ENCODE measurements at places on chromosomes 5 and 9.

GRCh38 chr5:30596495-30597064, 596.9 kb upstream of the CDH6 start:
- DNase-seq: no peak

DNA sequence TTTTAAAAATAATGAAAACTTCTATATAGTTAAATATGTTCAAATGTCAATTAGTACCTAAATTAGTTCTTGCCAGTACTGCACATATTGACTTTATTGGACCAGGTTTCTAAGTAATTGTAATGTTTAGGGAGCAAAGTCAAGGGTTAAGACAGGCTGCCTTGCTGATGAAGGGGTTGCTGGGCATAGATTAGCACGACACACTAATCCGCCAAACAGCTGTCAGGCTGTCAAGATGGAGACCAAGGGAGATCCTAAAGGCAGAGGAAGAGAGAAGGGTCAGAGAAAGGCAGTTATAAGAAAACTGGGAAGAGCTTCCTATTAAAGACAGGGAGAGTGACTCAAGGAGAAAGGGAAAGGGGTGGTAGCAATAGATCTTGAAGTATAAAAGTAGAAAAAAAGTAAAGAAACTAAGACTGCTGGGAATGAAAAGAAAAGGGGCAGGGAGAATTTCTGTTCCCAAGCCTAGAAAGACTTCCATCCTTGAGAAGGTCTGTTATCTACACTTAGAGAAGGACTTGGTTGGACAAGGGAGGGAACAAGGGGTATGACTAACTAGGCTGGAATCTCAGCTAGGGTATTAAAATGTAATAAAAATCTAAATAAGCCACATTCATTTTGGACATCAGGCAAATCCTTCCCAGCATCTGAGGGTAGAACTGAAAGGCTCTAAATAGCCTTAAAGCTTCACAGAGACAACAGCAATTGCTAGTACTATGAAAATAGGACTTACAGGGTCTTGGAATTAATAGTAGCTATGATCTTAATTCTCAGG, 188.7 kb downstream of the FBXL17 start:
- no peak for DNase-seq

- peak; percentile 13 for DNase-seq
These were observed 2.9 kb downstream of the FPGS start for GRCh38 chr9:127805620-127806019.

- no peak for DNase-seq
These were observed 111.1 kb upstream of the FBXL7 start for GRCh38 chr5:15388866-15389265.

DNA sequence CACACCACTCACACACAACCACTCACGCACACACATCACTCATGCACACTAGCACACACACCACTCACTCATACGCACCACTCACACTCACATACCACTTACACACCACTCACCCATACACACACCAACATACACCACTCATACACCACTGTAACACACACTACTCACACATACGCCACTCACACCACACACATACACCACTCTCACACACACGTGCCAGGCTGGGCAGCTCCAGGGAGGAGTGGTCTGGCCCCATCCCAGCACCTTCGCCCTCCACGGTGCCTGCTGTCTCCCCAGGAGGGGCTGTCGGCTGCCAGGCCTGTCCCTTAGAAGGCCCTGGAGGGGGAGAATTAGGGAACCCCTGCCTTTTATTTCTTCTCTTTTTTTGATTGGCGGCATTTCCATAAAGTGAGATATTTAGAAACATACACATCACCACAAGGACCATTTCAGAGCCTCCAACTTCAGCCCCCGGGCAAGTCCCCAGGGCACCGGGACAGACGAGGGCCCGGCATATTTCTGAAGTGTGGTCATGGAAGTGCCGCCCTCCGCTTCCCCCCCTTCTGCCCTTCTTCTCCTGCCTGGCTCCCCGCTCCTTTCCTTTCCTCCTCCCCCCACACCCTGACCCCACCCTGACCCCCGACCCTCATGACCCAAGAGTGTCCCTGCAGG, 6.3 kb upstream of the ASB6 start:
- no peak for DNase-seq

DNA sequence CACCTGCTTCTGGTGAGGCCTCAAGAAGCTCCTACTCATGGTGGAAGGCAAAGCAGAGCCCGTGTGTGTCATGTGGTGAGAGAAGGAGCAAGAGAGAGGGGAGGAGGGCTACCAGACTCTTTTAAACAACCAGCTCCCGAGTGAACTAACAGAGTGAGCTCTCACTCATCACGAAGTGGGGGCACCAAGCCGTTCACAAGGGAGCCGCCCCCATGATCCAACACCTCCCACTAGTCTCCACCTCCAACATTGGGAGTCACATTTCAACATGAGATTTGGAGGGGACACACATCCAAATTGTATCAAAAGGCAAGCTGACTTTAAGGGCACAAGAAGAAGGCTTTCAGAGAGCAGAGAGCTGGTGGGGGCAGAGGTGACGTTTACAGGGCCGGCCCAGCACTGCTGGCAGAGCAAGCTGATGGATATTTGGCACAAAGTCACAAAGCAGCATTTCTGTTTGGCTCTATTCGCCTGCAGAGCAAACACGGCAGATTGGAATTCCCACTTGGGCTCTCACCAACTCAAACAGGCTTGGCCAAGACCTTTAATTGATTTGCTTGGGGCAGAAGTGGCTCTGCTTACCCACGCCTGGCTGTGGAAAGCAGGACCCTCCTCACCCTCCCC, 20.0 kb downstream of the PITX1 start:
- no peak for DNase-seq

DNA sequence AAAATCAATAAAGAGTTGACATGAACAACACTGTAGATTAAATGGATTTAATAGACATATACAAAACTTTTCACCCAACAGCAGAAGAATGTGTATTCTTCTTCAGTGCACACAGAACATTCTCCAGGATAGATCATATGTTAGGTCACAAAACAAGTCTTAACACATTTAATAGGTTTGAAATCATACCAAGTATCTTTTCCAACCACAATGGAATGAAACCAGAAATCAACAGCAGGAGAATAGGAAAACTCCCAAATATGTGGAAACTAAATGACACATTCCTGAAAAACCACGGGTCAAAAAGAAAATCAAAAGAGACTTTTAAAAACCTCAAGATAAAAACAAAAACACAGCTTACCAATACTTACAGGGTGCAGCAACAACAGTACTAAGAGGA, 790.1 kb upstream of the ZNF608 start:
- no peak for DNase-seq

- DNase-seq: no peak
These were observed 73.4 kb upstream of the ASS1 start for GRCh38 chr9:130371196-130371966.

DNA sequence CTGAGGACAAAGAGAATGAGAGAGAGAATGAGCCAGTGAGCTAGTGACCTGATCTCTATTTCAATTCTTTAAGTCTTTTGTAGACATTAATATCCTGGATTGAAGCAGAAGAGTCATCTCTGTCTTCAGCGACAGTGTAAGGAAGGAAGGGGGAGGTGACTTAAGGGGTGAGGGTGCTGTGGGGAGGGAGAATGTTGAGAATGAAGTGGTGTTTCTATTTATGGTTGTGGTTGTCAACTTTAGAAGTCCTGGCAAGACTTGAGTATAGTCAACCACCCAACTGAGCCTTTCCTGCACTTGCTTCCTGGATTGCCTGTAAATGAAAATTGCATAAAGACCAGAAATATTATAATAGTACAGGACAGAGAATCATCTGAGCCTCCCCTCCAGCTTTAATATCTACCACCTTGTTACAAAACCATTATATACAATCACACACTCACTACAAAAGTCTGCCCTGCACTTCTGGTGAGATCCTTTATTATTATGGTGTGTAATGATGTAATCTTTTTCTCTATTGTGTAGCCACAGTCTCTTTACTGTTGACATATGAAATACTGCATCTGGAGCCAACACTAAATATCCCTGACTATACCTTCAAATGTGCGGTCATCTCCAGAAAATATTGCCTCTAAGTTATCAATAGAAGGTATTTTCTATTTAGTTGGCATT, 91.7 kb downstream of the NTRK2 start:
- DNase-seq: peak; percentile 21
